ENCODE measurements at places on chromosomes 5 and 9.

DNA sequence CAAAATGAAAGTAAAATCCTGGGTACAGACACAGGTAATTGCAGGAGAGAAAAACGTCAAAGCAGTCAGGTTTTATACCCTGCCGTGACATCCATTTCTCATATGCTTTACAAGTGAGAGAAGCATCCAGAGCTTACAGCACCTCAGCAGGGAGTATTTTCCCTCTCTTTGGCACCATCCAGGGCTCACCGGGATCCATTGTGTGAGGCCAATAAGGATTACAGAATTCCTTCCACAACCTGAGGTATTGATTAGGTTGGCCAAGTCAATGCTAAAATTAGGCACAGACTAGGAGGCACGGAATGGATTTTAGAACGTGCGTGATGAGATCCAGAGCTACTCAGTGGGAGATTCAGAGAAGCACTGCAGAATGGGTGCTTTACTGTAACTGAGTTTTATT, 296.6 kb downstream of the FBXL7 start:
- DNase-seq = no peak

- DNase-seq = no peak
These were observed 11.0 kb upstream of the EEIG1 start for GRCh38 chr9:127991757-127992274.

GRCh38 chr5:59792983-59793585, 100.4 kb downstream of the PDE4D start:
- DNase-seq = peak; percentile 93

DNA sequence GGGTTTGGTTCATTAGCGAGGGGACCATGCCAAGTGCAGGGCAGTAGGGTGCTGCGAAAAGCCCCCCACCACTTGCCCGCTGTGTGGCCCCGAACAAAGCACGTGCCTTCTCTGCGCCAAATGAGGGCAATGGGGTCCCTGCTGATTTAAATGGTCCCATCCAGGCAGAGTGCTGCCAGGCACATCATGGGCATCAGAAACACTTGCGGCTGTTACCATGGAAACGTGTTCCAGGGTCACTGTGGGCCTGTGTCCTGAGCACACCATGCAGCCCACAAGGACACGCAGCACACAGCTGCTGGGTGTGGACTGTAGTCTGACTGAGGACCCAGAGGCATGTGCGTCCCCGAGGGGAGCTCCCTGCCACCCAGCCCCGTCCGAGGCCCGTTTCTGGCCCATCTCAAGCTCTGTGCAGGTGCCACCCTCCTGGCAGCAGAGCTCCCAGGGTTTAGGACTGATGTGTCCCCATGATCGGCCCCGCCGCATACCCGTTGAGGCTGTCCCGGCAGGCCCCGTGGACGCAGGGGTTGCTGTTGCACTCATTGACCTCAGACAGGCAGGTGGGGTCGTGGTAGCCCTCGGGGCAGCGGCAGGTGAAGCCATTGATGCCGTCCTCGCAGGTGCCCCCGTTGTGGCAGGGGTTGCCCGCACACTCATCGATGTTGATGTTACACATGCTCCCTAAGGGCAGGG, 31.3 kb upstream of the SEC16A start:
- no peak for DNase-seq

DNA sequence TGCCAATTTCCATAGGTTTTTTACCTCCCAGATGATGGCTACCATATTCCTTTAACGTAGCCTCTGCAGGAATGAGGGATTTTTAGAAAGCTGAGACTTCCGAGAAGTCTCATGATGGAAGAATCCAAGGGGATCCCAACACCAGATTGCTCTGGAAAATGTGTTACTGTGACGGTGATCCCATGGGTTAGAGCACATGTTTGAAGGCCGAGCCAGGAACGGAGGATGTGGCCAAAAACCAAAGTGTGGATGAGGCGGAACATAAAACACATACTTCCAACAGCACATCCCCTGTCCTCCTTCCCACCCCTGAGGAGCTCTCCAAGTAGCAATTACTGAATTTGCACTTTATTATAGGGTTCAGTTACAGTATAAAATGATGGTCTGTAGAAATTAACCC, 82.6 kb downstream of the GPR21 start:
- DNase-seq = no peak

DNA sequence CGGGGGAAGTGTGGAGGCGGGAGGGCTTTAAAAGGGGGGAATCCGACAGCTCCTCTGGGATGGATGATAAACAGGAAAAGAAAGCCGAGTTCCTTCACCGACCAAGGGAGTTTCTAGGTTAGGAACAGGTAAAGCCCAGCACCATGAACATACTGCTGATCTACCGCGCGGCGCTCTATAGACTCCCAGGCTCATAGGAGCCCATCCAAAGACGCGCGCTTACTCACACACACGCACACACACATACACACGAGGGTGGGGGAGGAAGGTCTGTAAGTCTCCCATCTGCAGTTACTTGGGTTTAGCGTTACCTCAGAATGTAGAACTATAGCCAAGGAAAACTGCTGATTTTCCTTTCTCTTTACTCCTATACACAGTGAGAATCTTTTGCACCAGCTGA, 2.6 kb upstream of the GABRB2 start:
- no peak for DNase-seq

DNA sequence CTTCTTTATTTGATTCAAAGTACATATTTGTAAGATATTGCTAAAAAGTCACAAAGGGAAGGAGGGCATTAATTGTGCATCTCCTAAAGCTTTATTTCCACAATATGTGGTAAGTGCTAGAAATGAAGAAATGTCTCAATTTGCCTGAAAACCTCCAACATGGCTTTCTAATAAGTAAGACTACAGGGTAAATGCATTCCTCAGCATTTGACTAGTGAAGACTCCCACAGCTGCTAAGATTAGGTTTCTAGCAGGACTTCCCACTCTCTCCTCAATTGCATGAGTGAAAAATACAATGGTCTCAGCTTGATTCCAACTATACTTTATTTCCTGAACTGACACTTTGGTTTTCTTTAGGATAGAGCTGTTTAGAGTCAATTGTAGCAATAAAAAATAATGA, 162.1 kb downstream of the ELAVL2 start:
- DNase-seq = no peak

DNA sequence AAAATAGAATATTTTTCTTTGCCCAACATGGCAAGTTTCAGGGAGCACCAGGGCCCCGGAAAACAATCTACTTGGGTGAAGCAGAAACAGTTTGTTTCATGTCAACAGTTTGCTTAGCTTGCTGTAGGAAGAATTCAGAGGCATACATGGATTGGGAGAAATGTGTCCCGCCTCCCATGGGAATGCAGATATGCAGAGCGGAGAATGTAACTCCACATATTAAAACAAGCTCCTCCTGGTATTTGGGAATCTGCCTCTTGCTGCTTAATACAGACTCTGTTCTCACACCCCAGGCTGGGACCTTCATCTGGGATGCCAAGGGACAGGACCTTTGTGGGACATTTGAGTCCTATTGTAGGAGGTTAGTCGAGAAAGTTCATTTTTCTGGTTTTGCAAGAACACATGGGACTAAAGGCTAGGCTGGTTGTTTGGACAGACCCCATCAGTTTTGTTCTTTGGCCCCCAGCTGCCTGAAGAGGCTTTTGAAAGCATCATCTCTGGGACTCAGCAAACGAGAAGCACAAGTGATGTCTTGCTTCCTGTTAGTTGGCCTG, 220.5 kb upstream of the ADRA1B start:
- DNase-seq = no peak

- DNase-seq = no peak
These were observed 703 bp downstream of the ISCA1 start for GRCh38 chr9:86281593-86282076.

DNA sequence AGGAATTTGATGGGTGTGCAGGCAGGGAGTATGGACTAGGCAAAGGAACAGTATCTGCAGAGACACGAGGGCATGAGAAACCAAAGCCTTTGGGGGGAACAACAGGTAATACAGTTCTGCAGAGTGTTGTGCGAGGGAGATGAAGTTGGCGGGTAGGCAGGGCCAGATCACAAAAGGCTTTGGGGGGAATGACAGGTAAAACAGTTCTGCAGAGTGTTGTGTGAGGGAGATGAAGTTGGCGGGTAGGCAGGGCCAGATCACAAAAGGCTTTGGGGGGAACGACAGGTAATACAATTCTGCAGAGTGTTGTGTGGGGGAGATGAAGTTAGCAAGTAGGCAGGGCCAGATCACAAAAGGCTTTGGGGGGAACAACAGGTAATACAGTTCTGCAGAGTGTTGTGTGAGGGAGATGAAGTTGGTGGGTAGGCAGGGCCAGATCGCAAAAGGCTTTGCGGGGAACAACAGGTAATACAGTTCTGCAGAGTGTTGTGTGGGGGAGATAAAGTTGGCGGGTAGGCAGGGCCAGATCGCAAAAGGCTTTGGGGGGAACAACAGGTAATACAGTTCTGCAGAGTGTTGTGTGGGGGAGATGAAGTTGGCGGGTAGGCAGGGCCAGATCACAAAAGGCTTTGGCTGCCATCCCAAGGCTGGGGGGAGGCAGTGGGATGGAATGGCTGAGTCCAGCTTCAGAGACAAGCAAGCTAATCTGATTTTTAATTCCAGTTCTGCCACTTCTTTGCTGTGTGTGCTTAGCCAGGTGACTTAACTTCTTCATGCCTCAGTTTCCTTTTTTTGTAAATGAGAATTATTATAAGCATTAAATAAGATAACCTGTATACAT, 33.0 kb downstream of the FRMPD1 start:
- DNase-seq = no peak

DNA sequence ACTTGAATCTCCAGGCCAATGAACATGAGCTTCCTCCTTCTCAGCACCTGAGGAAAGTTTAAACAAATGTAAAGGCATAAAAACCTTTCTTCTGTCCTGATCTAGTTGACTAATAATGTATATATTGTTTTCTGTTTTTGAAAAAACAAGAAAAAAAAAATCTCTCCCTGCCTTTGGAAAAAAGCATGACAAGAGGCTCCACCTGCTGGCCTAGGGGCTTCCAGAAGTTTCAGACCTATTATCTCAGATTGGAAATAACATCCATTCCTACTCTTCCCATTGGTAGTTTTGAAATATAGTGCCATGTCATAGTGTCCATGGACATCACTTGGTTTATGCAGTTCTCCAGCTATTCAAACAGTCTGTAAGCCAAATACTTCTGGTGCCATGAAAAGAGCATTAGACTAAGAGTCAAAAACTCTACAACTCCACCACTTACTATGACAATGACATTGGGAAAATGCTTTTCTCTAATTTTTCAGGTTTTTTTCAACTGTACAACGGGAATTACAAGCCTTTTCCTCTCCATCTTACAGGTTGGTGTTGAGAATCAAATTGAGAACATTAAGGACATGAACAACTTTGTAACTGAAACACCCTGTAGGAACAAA, 409.6 kb upstream of the MPDZ start:
- DNase-seq = peak; percentile 8

DNA sequence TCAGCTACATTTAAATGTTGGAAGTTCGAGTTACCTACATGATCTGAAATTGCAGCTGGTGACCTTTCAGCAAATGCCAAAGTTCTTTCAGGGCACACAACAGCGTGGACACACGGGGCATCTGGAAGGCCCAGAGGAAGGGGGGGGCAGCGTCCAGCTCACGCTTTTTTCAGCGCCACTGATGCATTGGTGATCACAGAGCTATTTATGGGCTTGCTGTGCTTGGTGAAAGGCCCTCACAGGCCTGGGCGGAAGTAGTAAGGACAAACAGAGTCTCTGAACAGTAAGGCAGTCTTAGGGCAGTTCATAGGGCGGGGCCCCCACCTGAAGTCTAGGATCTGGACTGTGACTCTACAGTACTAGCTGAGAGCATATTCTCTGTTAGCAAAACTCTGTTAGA, 6.6 kb upstream of the FBP2 start:
- DNase-seq = no peak

DNA sequence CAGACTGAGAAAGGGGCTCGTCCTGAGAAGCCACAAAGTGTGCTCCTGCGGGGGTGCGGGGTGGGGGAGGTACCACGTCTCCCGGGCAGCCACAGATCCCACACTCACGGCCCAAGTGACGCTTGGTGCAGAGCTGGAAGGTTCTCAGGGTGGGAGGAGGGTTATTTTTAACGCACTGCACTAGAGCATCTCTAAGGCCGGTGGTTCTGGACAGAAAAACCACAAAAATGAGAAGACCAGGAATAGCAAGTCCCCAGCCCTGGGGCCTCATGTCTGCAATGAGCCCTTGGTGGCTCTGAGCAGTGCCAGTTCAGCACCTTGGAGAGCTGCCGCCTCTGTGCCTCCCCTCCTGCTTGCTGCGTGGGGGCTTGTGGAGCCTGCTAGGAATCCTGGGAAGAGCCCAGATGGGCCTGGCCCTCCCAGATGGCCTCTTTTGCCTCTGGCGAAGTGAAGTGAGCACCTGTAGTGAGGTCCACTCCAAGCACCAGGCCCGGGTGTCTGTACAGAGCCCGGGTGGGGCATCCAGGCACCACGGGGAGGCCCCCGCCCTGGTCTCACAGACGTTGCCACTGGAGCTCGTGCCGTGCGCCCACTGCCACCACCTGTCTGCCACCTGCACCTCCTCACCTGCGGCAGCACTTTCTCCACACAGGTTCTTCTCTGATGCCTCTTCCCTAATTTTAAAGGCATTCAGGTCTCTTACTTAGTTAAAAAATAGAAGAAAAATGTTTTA, 48.9 kb upstream of the CACNA1B start:
- no peak for DNase-seq

GRCh38 chr9:105132606-105133005, 111.8 kb upstream of the SLC44A1 start:
- no peak for DNase-seq

DNA sequence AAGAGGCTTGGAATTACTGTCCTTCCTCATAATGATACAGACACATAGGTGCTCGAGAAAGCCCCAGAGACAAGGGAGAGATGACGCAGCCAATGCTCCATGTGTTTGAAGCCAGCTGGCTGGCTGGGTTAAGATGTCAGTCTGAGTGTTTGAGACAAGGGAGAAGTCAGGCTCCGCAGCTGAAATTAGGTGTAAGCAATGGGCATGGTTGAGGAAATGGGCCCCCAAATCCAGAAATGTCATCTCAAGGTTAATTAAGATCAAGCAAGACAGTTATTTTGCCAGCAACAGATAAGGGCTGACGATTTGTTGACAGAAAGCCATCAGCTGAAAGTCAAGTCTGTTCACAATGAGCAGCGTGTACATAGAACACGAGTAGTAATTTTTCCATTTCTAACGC, 713.4 kb downstream of the IRX1 start:
- DNase-seq = no peak

All from mammary epithelial cell (primary cell).